ENCODE measurements at places on chromosomes 11 and 22.

DNA sequence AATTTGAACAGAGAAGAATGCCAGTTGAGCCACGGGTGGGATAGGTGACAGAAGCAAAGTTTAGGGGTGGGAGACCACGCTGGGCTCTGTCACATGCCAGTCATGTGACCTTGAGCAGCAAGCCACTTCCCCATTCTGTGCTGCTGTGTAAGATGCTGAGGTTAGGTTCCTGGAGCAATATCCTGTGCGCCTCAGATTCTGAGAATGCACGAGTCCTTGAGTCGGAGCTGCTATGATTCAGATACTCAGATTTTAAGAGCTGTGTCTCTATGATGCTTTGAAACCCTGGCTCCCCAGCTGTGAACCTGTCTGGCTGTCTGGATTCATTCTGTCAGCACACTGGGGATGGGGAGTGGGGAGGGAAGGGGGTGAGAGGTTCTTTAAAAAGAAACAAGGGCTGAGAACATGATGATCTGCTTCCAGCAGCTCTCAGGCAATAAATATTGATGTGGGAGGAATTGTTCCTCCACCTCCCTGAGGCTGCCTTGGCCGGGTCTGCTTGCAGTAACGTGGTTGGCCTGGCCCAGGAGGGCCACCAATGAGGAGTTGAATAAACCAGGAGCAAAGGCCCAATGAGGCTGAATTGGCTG, 24.0 kb downstream of the SLCO2B1 start:
- no peak for DNase-seq

GRCh38 chr11:61971248-61972111, 4.0 kb upstream of the FTH1 start:
- peak; percentile 96 for DNase-seq

DNA sequence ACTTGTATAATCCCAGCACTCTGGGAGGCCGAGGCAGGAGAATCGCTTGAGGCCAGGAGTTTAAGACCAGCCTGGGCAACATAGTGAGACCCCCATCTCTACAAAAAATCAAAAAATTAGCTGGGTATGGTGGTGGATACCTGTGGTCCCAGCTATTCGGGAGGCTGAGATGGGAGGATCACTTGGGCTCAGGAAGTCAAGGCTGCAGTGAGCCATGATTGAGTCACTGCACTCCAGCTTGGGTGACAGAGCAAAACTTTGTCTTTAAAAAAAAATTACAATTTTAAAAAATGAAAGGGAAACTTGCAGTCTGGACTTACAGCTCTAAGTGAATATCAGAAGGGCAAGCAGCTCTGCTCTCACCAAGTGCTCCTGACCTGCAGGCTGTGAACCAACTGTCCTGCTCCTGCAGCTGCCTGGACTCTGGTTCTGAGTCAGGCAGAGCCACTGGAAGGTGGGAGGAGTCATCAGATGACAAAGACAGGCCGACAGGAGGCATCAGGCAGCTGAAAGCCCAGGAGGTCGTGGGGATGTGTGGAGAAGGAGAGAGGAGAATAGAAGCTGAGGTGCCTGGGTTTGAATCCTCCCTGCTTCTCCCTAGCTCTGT, 9.6 kb downstream of the SMTNL1 start:
- DNase-seq, result peak; percentile 17

- no peak for DNase-seq
These were observed 146.3 kb downstream of the WNT7B start for GRCh38 chr22:45830531-45831245.

DNA sequence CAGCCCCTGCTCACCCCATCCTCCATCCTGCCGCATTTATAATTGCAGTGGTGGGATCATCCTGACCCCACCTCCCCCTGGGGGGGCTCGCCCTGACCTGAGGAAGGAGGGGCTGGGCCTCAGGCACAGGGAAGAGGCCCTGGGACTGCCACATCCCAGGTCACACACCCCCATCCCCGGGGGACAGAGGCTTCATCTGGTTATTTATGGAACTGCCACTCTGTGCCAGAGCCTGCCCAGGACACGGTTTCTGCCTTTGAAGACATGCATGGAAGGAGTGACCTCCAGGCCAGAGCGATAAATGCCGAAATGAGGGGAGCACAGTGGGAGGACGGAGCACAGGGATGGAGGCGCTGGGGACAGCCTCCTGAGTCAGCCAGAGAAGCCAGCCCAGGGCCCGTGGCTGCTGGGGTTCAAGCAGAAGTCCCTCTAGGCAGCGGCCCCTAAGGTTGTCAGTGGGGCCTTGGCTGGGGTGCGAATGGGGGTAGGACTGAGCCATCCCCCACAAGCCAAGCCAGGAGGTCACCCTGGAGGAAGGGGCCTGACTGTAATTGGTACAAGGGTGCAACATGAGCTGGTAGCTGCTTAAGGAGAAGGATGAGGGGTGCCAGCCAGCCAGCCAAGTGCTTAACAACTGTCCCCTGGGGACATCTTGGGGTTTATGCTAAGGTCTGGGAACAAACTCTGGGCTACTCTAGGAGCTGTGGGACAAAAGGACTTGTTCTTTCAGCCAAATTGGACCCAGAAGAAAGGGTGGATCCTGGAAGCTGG, 51.4 kb upstream of the SHISAL1 start:
- DNase-seq, result no peak

DNA sequence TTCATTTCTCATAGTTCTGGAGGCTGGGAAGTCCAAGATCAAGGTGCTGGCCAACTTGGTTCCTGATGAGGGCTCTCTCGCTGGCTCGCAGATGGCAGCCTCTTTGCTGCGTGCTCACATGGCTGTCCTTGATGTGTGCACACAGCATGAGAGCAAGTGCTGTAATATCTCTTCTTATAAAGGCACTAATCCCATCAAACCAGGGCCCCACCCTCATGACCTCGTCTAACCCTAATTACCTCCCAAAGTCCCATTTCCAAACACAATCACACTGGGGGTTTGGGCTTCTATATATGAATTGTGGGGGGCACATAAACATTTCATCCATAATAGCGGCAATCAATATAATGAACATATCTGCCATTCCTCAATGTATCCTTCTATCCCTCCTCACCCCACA, 1062.1 kb downstream of the BRD1 start:
- DNase-seq, result no peak

- peak; percentile 5 for DNase-seq
These were observed 14.2 kb downstream of the AP5B1 start for GRCh38 chr11:65766535-65766934.
